ENCODE measurements at places on chromosomes 5 and 9.

GRCh38 chr5:83831834-83832233 is 111.2 kb upstream of the HAPLN1 start:
- no peak for DNase-seq

DNA sequence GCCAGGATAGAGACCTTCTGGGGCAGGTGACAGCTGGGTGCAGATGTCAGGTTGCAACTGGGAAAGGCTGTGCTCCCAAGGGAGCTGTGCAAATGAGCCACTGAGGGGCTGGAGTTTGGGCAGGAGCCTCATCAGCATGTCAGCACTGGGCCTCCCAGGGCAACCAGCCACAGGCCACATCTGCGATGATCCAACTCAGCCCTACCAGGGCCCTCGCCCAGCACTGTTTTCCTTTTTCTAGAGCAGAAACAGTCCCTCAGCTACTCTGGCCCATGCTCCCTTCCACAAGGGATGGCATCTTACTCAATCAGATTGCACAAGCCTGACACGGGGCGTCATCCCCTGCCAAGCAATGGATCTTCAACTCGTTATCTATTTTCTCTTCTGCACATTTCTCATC is 24.8 kb downstream of the NIPAL4 start:
- DNase-seq, result no peak

DNA sequence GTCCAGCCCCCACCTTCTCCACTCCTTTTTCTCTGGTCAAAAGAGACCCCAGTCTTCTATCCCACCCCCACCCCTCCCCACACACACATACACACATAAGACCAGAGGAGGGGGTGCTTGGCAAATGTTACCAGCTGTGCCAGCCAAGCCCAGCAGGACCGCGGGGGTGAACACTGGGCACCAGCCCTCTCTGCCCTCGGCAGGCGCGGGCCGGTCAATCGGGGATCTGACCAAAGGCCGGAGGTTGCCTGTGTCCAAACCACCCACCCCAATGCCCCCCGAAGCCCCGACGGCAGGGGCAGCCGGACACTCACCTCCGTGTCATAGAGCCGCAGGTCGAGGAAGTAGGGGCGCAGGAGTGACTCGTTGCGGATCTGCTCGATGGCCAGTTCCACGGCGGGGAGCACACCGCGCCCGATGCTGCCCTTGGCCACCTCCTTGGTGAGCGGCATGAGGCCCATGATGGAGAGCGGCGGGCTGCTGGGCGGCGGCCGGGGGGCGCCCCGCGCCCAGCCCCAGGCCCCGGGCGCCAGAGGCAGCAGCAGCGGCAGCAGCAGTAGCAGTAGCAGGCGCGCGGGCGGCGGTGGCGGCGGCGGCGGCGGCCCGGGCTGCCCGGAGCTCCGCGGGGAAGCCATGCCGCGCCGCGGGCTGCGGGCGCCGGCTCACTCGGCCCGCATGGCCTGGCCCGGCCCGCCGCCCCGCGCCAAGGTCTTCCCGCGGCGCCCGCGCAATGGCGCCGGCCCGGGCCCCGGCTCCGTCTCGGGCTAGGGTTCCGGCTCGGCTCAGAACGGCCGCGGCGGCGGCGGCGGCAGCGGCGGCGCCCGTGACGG is 417 bp downstream of the GABBR2 start:
- no peak for DNase-seq

GRCh38 chr5:133846478-133847226 is 121.8 kb downstream of the C5orf15 start:
- DNase-seq, result no peak

- DNase-seq, result no peak
These were observed 15.8 kb downstream of the PTPA start for GRCh38 chr9:129126749-129127618.

DNA sequence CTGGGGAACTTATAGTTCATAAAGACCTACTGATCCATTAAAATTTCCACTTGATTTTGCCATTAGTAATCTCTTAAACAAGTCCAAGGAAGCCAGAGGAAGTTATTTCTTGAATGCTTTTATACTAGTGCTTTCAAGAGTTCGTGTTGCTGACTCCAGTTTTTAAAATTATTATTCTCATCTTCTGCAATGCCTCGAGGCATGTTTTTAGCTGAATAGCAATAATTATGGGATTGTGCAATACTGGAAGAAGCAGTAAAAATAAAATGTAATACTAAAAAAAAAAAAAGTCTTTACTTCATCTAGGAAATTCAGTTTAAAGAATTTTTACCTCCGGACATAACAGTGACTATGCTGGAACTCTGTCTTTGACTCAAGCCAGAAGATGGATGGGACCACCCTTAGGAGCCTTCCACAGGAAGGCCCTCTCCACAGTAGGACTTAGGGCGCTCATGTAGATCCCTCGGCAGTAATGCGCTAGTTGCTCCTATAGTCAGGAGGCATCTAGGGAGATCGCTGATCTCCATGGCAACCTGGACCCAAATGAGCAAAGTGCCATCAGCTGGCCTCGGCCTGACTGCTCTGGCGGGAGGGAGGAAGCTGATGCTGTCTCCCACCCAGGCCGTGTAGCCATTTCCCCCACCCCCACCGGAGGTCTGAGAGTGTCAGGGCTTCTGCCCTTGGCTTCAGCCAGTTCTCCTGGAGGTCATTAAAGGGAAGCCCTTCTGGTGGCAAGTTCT is 56.7 kb downstream of the DAPK1 start:
- no peak for DNase-seq

- no peak for DNase-seq
These were observed 126.5 kb downstream of the RPS23 start for GRCh38 chr5:82151662-82152061.

- no peak for DNase-seq
These were observed 81.5 kb upstream of the PANK3 start for GRCh38 chr5:168660691-168661090.

DNA sequence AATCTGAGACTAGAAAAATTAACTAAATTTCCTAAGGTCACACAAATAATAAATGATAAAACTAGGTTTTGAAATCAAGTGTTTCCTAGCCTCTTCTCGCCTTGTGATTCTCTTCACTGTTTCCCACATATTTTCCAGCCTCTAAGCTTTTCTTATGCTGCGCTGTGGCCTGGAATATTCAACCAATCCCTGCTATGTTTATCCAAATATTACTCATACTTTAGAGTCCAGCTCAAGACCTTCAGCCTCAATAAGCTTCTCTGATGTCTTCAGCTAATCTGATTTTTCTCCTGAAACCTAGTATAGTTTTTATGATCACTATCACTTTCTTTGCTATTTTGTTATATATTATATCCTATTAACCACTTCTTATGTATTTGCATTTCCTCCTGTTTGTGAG is 303.1 kb upstream of the CDH6 start:
- no peak for DNase-seq

DNA sequence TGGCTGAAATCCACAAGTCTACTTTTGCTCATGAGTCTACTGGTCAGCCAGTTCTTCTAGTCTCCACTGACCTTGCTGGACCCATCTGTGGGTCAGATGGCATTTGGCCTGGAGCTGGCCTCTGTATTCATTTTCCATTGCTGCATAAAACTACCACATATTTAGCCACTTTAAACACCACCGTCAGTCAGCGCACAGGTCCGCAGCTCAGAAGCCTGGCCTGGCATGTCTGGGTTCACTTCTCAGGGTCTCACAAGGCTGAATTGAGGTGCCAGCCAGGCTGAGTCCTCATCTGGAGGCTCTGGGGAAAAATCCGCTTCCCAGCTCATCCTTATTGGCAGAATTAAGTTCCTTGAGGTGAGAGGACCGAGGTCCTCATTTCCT is 54.7 kb downstream of the BARX1 start:
- DNase-seq, result no peak

DNA sequence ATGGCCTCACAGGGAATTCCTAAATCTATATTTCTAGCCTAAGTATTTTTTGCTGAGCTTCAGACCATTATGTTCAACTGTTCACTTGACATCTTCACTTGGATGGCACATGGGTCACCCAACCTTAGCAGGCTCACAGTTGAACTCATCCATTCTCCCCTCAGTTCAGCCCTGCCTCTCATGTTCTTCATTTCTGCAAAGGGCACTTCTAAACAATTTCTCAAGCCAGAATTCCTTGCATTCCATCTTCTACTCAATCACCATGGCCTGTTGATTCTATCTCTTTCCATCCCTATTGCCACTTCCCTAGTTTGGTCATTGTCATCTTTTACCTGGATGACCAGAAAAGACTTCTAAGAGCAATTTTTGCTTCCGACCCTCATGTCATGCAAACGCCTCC is 7.3 kb upstream of the RGS3 start:
- DNase-seq, result no peak

- DNase-seq, result no peak
These were observed 148.2 kb downstream of the CAAP1 start for GRCh38 chr9:26744191-26744965.

- DNase-seq, result no peak
These were observed 115.7 kb downstream of the FRMD3 start for GRCh38 chr9:83422527-83422926.

DNA sequence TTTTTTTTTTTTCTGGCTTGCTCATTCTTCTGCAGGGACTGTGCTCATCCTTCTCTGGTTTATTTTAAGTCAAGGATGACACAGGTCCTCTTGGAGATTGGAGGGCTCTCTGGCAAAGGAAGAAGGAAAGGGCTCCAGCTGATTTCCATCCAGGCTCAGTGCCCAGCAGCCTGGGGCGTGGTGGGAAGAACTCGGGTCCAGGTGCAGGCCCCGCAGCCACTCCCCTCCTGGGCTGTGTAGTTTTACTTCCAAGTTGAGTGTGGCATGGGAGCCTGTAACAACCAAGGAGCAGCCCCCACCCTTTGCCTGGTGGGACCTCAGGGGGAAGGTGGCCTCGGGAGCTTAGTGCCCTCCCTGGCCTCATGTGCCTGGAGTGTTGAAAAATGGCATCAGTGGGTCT is 58.9 kb downstream of the ANKRD33B start:
- DNase-seq, result no peak

GRCh38 chr5:130335117-130335516 is 430.9 kb downstream of the CHSY3 start:
- DNase-seq, result no peak

- DNase-seq, result no peak
These were observed 144.4 kb upstream of the NR4A3 start for GRCh38 chr9:99677281-99677680.

DNA sequence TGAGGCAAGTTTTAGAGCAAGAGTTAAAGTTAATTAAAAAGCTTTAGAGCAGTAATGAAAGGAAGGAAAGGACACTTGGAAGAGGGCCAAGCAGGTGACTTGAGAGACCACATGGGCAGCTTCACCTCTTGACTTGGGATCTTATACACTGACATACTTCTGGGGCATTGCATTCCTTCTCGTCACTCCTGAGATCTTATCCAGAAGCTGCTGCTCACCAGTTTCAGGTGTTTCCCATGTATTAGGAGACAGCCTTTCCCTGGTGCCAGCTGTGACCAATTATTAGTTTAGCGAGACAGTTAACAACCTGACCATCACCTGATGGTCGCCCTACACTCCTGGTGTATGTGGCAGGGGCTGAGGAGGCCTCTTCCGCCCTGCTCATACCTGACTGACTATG is 382.1 kb downstream of the KDM4C start:
- peak; percentile 17 for DNase-seq

GRCh38 chr9:129258823-129259301 is 80.8 kb upstream of the IER5L start:
- DNase-seq, result peak; percentile 26

- no peak for DNase-seq
These were observed 5.4 kb upstream of the FAM120A start for GRCh38 chr9:93446073-93446472.

DNA sequence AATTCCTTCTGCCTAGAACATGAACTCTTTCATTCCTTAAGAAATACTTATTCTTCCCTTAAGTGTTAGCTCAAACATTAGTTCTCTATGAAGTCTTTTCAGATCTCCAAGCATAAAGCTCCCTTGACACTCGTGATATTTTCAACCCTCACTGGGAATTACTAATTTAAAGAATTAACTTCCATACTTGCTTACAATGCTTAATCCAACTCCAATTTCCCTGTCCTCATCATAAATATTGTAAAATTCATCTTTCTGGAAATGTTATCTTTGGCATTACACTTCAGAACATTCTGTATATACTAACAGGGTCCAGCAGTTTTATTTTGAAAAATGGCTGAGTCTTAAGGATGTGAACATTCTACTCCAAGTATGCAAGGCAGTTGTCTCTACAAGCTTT is 7.2 kb downstream of the STARD4 start:
- DNase-seq, result no peak

DNA sequence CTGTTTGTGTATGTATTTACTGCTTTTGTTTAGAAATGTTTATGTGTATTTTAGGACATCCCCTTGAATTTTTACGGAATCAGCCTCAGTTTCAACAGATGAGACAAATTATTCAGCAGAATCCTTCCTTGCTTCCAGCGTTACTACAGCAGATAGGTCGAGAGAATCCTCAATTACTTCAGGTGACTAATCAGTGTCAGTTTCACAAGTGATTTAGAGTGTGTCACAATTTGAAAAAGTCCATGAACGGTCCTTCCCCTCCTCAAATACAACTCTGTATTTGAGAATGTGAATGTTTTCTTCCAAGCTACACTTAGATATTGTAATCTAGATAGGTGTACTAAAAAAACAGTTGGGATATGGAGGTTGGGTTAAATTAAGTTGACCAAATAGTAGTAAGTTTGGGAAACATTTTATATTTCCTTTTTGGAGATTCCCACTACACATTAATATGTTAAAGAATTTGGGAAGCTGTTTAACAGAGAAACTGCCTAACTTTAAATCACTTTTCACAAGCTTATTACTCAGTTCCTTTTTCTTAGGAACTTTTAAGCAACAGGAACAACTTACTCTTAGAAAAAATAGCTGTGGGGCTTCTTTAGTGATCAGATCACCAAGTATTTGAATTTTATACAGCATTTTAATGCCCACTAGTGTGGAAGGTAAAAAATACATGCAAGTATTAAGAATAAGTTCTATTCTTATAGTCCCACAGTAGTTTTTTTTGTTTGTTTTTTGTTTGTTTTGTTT is 40.9 kb downstream of the RAD23B start:
- no peak for DNase-seq

DNA sequence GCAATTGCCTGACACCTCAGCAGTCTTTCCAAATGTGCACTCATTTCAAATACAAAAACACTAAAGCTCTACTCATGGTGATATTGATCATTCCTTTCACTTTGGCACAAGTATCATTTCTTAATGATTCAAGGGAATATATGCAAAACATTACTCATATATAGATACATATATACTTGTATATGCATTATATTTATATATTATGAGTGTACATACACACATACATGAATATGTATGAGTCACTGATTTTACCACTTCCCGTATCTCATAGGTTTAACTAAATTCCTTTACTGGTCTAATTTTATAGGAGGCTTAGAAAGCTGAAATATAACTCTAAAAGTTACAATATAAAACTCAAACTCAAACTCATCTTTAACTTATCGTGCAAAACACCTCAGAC is 156.5 kb downstream of the CDH9 start:
- no peak for DNase-seq

DNA sequence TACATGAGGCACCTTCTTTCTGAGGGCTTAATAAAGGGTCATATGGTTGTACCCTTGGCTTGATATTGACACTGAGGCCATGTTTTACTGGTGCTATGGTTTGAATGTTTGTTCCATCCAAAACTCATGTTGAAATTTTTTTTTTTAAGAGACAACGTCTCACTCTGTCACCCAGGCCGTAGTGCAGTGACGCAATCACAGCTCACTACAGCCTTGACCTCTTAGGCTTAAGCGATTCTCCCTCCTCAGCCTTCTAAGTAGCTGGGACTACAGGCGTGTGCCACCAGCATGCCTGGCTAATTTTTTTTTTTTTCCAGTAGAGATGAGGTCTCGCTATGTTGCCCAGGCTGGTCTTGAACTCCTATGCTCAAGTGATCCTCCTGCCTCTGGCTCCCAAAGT is 20.9 kb downstream of the FAM151B start:
- no peak for DNase-seq

Data from DMS79 treated with DMSO at 0.1 percent for 48 hours (cell line).